ENCODE measurements at places on chromosomes 12 and 14.
A peak's percentile ranks its signal among the peaks of the same experiment; 100 is the strongest.

- no peak for DNase-seq
Measured at GRCh38 chr12:53343969-53344368, 7.8 kb upstream of the SP7 start.

GRCh38 chr12:118841588-118841987, 139.8 kb upstream of the SRRM4 start:
- DNase-seq: no peak

DNA sequence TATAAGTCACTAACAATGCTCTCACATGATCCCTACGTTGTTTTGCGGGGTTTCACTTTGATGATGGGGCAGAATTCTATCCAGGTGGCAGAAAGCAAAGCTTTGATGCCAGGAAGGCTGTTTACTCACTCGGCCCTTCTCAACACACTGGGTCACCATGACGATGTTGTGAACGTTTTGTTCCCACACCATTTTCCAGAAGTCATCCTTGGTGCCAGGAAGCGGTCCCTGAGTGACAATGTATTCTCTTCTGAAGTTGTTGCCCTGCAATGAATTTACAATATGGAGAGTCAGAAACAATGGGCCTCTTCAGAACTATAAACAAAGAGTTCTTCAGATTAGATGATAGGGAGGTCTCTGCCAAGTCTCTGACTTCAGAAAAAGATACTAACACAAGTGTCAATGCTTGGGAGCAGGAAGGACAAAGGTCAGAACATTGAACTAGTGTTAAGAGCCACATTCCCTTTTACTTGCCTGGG, 101.3 kb downstream of the PTPRB start:
- no peak for DNase-seq

DNA sequence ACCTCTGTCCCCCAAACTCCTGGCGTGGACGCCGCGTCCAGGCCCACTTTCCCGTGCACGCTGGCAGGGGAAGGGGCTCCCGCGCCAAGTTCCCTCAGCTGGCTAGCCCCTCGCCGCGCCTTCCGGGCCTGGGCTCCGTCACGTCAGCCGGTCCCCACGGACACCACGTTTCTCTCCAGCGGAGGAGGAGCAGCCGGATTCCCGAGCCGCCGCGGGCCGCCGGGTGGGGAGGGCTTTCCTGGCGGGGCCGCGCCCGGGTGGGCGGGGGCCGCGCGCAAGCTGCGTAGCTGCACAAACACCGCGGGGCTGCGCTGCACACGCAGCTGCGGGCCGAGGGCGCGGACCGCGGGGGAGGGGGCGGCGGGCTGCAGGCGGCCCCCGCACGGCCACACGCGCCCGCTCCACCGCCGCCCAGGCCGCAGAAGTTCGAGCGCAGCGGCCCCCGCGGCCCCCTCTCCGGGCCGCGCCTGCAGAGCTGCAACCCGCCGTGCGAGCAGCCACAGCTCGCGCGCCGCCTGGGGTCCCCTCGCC, 45.1 kb upstream of the PNMA1 start:
- DNase-seq: peak; percentile 91

DNA sequence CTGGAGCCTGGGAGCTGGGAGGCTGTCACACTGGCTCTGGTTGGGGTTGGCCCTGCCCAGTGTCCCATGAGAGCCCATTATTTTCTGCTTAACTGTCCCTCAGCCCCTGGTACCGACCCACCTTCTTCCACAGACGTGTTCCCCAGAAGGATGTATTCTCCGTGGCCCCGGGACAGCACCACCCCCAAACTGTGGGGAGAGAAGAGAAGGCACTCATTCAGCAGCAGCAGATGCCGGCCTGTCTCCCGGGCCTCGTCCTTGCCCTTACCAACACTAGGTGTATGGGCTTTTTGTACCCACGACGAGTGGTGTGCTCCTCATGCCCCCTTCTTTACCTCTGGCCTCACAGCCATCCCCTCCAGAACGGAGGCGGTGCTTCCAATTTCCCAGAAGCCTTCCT, 38.1 kb downstream of the LRTM2 start:
- DNase-seq: no peak

DNA sequence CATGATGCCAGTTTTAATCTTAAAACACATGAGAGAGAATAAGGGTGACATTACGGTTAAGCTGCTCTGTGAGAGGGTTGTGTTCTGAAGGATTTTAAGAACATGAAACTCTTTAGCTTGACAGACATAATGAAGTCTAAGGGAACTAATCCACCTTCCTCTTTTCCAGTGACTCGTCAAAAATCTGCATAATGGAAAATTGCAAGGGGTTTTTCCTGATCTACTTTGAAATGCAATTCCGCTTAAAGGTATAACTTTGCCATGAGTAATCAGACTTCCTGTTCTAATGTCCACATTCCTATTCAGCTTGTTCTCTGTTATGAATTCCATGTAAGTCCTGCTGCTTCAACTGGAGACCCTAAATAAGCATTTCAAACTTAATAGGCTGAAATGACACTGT, at the start of gene ZNF705A:
TSS of gene ZNF705A (plus strand) at position 171 of the 400 bp plus-strand sequence. CDS start 15,611 bp downstream, outside the sequence.
- DNase-seq: no peak
